GM23248 (cell line): ENCODE measurements at places on chromosomes 16 and 17. TPM values are rescaled to one million over a fixed set of nuclear protein-coding genes. Genes with fewer than 3 reads are reported as not detected.
A peak's percentile ranks its signal among the peaks of the same experiment; 100 is the strongest.

ZNF205 gene
- 12.5 and 14.6 TPM in 2 replicates for total RNA-seq

- DNase-seq, result no peak
Observed at GRCh38 chr17:44910231-44911106, 4.8 kb downstream of the GFAP start.

GRCh38 chr16:75311383-75311938, 60.0 kb upstream of the BCAR1 start:
- DNase-seq, result peak; percentile 69

SOST gene
- not detected in 2 replicates for total RNA-seq

KRTAP4-4 gene
- not detected in 2 replicates for total RNA-seq

DNA sequence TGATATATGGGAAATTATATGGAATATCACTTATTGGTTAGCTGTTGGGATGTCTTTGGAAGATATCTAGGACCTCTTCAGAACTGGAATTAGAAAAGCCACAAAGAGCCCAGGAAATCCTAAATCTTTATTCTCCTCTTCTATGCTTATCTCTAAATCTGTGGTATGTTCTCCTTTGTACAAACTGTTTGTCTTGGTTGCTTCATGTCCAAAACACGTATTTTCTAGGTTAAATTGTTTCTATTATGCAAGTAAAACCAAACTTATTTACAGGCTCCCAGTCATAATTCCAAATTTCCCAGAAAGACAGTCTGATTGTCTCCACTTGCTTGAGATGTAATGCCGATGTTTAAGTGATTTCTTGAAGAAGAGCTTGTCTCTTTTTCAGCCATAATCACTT, 650.9 kb downstream of the CDH11 start:
- DNase-seq, result peak; percentile 3

NTN3 gene
- total RNA-seq, result 1.8 TPM in 1 of 2 replicates, not detected in the other

GRCh38 chr17:5499476-5500231, 13.3 kb downstream of the MIS12 start:
- peak; percentile 39 for DNase-seq

- DNase-seq, result no peak
Observed at GRCh38 chr17:72838068-72838467, 254.4 kb downstream of the SLC39A11 start.

GRCh38 chr16:468068-468821, 42.8 kb downstream of the RAB11FIP3 start:
- DNase-seq, result no peak
